ENCODE measurements at places on chromosomes 5 and 9.

GRCh38 chr5:158801268-158801667 is 298.4 kb downstream of the EBF1 start:
- DNase-seq, result no peak

DNA sequence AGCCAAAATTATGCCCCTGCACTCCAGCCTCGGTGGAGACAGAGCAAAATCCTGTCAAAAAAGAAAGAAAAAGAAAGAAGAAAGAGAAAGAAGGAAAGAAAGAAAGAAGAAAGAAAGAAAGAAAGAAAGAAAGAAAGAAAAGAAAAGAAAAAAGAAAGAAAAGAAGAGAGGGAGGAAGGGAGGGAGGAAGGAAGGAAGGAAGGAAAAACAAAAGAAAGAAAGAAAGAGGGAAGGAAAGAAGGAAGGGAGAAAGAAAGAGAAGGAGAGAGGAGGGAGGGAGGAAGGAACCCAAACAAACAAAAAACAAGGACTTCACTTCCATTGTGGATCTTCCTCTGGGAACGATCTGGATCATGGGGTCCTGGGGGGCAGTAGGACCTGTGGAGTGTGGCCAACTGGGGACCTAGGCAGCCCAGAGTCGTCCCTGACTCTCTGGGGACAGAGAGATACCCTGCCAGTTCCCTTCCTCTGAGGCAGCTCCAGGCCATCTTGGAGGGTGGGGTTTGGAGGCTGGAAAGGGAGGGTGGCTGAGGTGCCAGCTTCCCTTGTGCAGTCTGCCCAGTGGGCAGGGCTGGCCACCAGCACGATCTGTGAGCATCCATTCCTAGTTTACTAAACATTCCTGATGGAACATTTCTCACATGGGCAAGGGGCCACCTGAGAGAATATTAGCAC is 216.8 kb downstream of the PAX5 start:
- no peak for DNase-seq

DNA sequence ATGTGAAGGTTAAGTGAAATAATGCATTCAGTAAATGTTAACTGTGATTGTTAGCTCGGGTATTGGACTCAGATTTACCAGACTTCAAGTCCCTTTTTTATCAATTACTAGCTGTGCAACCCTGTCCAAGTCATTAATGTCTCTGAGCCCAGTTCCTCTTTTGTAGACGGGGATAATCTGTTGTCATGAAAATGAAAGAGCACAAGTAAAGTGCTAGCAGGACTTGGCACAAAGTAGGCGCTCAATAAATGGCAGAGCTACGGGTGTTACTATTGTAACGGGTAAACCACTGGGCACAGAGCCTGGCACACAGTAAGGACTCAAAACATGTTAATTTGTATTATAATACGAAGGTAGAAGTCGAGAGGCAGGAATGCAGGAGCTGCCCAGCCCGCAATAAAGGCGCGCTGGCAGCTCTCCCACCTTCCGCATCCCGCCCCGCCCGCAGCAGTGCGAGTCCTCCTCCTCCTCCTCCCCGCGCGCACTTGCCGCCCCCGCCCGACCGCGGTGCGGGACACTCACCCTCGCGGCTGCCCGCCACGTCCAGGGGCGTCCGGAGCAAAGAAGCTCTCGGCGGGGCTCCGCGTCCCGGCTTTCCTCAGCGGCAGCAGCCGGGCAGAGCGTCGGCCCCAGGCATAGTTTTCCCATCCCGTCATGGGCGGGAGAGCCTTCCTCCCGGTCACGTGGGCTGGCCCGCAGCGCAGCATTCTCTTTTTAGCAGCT is at the start of gene C1QTNF2:
Gene C1QTNF2, minus strand, starts transcription at position 637 of the 723 bp plus-strand sequence. CDS start 15,615 bp downstream, outside the sequence.
- no peak for DNase-seq

DNA sequence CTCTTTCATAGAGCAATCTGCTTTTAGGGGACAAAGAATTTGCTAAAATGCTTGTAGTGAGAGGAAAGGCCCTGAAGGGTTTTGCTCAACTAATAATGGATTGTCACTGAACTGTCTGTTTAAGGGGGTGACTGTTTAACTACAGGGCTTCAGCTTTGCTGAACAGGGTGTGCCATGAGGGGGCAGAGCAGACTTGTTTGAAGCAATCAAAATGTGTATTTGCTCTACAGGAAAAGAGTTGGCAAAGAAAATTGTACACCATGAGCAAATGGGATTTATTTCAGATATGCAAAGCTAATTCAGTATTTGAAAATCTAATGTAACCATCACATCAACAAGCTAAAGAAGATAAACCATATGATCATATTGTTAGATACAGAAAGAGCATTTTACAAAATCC is 154.3 kb downstream of the GABRG2 start:
- no peak for DNase-seq

DNA sequence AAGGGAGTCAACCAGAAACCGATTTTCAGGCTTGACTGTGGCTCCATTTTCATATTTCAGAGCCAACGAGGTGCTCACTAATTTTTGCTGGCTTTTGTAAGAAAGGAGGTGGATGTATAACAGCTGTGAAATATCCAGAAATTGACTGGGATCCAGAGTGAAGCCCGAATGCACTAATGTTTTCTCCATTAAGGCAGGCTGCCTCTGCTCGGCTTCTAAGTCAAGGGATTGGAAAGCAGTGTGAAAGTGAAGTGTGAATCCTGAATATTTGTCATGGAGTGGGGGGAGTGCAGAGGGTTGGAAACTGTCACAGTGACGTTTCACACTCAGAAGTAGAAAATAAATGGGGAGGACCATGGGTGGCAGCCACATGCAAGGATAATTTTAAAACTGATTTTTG is 237.4 kb downstream of the GOLPH3 start:
- no peak for DNase-seq

GRCh38 chr9:99166149-99166548 is 55.6 kb downstream of the ALG2 start:
- DNase-seq, result no peak

GRCh38 chr9:27125030-27125429 is 16.0 kb downstream of the TEK start:
- no peak for DNase-seq

GRCh38 chr9:265209-265870 is 50.7 kb downstream of the DOCK8 start:
- DNase-seq, result no peak

DNA sequence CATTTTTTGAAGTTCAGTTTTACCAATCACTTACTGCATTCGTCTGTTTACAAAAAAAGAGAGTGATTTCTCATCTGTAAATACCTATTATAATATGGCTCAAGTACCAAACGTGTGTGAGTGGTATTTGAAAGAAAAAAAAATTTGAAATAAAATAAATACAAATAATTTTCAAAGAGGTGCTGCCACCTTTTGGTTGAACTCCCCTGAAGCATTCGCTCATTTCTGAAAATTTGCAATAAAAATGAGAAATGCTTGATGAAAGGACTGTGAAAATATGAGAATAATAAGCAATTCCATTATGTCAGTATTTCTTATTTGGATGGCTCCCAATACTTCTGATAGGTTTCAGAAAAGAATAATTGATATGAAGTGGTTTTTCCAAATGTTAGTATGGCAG is 409.9 kb downstream of the CTNND2 start:
- no peak for DNase-seq

DNA sequence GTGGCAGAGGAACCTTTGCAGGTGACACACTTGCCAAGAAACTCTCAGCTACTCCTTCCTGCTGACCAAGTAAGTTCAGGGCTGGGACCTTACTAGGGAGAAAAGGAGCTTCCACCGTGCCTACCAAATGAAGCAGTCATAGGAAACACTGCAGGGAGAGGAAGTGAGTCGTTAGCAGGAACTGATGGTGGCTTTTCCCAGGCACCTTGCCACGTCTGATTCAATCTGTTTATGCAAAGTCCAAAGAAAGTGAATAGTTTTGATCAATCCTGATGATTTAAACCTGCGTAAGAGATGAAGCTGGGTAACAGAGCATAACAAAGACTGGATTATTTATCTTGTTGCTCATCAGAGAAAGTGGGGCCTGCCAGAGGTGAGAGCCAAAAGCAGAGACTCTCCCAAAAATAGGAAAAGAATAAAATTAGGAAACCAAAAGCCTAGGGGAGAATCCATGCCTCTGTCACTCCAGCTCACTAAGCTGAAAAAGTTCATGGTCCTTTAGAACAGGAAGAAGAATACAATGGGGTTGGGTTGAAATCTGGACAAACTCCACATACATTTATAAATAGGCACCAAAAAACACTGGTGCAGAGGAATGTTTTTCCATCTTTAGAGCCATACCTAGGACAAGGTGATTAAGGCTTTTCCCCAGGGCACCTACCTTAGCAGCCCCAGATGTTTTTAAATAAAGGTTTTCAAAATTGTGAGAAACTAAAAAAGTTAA is 9.3 kb upstream of the PFDN1 start:
- no peak for DNase-seq

GRCh38 chr5:151562019-151562707 is 29.0 kb downstream of the FAT2 start:
- DNase-seq, result no peak

- no peak for DNase-seq
Measured at GRCh38 chr5:104412649-104413240, 850.2 kb upstream of the NUDT12 start.

GRCh38 chr9:126157423-126157822 is 169.2 kb upstream of the MVB12B start:
- no peak for DNase-seq

DNA sequence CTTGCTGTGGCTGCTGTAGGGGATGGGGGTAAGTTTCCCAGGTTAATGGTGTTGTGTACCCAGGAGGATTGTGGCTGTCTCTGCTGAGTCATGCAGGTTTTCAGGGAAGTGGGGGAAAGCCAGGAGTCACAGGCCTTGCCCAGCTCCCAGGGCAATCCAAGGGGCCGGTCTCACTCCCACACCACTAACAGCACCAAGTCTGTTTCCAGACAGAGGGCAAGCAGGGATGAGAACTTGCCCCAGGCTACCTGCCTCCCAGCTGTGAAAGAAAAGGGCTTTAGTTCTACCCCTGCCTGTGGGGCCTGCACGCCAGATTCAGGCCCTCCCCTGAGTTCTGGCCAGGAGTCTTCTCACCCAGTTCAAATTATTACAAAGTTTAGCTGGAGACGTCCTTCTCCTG is 579.8 kb upstream of the ST8SIA4 start:
- no peak for DNase-seq

GRCh38 chr5:40429258-40430100 is 250.2 kb upstream of the PTGER4 start:
- no peak for DNase-seq

DNA sequence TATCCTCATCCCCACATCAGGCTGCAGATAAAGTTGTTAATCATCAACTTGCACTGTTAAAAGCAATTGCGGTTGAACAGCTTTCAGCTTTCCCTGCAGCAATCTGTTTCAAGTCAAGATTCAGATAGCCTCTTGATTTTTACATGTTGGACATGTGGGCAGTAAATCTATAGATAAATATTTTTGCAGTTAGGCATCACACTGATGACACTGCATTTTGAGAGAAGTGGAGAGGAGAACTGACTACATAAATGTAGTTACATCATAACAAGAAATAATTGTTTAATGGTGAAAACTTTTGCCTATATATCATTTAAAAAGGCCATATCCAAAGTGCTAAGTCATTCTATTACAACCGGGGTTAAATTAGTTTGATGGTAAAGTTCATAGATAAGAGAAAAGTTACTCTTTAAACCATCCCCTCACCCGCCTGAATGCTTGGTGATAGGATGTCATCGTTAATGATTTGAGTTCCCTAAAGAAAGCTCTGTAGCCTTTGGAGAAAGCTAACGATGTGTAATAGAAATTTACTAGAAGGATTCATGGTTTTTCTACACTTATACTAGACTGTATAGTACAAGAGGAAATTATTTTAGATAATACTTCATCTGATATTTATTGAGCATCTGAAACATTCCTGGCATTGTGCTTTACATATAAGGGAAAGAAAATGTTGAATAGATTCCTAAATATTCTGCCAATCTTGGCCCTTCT is 30.8 kb upstream of the ALDH1A1 start:
- DNase-seq, result no peak

DNA sequence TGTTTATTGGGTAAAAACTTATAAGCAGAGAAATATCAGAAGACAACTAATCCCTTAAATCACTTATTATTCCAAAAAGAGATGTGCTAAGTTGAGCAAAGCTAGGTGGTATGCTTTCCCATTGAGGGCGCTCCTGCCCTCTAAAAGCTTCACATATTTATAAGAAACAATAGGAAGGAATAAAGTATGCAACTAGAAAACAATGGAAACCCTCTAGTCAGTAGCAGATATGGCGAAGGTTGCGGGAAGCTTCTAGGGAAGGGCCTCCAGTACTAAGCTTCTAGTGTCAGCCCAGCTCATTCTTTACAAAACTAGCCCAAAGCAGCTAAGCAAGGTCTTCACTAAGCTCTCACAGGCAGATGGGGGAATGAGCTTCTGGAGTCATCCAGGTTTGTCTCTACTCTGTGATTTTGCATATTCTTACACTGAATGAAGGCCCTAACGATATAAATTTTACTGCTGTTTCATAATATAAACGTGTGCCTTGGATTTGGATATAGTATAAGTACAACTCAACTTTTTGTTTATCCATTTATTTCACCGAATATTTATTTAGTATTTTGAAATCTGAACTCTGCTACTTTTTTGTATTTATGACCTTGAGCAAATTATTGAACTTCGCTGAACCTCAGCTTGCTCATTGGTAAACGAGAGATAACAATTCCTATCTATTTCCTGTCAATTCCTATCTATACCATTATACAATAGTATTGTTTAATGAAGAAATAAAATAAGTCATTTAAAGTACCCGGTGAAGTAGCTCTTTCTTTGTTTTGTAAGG is 571.4 kb downstream of the ELAVL2 start:
- DNase-seq, result no peak

- no peak for DNase-seq
Measured at GRCh38 chr5:2297991-2298390, 415.3 kb upstream of the IRX4 start.

- no peak for DNase-seq
Measured at GRCh38 chr9:133423216-133423615, 1.0 kb downstream of the ADAMTS13 start.

DNA sequence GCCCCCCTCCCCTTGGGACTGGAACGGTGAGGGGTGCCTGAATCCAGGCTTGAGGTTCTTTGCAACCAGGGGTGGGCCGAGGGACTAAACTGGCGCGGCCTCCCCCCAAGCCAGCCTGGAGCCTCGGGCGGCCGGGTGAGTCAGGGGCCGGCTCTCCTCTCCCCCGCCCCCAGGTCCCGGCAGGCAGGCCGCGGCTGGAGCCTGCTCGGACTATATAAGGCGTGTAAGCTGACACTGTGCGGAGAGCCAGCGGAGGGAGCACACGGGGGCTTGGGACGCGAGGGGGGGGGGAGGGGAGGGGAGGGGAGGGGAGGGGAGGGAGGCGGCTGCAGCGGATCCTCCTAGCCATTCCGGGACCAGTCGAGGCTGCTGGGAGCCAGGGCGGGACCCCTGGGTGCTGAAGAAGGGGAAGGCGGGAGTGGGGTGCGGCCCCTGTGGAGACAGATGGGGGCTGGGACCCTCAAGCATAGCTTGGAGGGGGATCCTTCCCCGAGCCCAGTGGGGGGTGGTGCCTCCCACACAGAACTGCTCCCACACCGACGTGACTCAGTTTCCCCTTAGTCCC is 595 bp downstream of the PDLIM7 start:
- no peak for DNase-seq

GRCh38 chr5:149916334-149917072 is 28.1 kb downstream of the PDE6A start:
- DNase-seq, result no peak

DNA sequence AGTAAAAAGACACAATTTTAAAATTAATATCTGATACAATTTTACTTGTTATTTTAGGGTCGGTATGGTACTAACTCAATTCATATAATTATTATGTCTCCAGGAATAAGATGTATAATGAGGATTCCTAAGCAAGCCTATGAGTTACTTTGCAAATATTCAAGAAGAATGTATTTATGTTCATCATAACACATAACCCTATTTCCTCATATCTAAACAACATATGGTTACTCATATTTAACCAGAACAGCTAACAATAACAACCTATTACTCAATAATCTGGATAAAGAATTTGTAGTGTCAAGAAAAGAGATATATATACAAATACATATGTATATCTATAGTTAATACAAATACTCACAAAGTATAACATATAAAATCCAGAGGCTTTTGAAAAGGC is 285.9 kb downstream of the ARL15 start:
- no peak for DNase-seq
